Left lung (tissue), 14 donors: ENCODE measurements at places on chromosomes 6 and 20. TPM values are rescaled to one million over a fixed set of nuclear protein-coding genes. Genes with fewer than 3 reads are reported as not detected.
A peak's percentile ranks its signal among the peaks of the same experiment; 100 is the strongest.

DNA sequence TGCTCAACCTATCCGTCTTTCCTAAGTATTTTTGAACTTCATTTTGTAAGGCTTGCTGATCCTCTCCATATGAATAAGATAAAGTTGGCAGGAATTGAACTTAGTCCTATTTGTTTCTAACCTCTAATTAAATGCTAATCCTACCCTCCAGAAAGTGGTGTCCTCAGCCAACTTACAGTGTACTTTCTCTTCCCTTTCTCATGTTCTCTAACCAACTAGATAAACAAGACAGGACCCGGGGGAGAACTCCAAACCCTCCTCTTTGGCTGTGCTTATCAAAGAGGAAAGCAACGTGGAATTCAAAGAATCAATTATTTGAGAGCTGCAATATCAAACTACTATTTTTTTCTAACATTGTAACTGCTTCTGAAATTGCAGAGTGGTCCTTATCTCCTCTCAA lies 56.5 kb upstream of the NRSN1 start:
- H3K27ac ChIP-seq, result no peak overlapping the region
- DNase-seq, result no peak
- H3K4me1 ChIP-seq, result no peaks in the 10 kb centered on the region

- no peak overlapping the region for H3K27ac ChIP-seq
- H3K4me3 ChIP-seq, result no peak overlapping the region
These were observed 259.3 kb downstream of the KIF16B start for GRCh38 chr20:16313917-16314316.

GRCh38 chr20:39698752-39699151 lies 736.6 kb downstream of the DHX35 start:
- H3K36me3 ChIP-seq, result no peaks in the 10 kb centered on the region
- H3K4me1 ChIP-seq, result peaks cover 5% of the 10 kb centered on the region
- no peak overlapping the region for H3K27ac ChIP-seq
- H3K27me3 ChIP-seq, result no peaks in the 10 kb centered on the region

GRCh38 chr6:38901802-38902522 lies 146.6 kb upstream of the GLP1R start:
- no peaks in the 10 kb centered on the region for H3K36me3 ChIP-seq
- H3K4me3 ChIP-seq, result no peak overlapping the region
- H3K27ac ChIP-seq, result no peak overlapping the region
- H3K27me3 ChIP-seq, result no peaks in the 10 kb centered on the region
- H3K4me1 ChIP-seq, result no peaks in the 10 kb centered on the region

DNA sequence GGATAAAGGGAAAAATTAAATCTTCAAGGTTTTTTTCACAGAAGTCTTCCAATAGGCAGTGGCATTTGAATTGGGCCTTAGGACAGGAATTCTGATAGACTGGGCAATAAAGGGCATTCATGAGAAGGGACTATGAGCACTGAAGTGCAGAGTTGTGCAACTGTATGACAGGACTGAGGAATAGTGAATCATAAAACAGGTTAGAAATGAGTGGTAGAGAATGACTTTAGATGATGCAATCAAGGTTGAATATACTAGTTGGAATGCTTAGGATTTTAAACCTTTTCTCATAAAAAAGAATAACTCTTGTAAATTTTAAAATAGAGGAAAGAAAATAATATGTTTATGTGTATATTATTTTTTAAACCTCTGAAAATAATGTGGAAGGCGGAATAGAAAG lies 944.7 kb downstream of the PHF3 start:
- no peaks in the 10 kb centered on the region for H3K27me3 ChIP-seq
- no peaks in the 10 kb centered on the region for H3K4me1 ChIP-seq

GRCh38 chr6:43313813-43314212 lies 5.2 kb upstream of the CRIP3 start:
- no peak for DNase-seq
- H3K36me3 ChIP-seq, result no peaks in the 10 kb centered on the region
- no peak overlapping the region for H3K4me3 ChIP-seq
- H3K27ac ChIP-seq, result no peak overlapping the region
- no peaks in the 10 kb centered on the region for H3K4me1 ChIP-seq

DNA sequence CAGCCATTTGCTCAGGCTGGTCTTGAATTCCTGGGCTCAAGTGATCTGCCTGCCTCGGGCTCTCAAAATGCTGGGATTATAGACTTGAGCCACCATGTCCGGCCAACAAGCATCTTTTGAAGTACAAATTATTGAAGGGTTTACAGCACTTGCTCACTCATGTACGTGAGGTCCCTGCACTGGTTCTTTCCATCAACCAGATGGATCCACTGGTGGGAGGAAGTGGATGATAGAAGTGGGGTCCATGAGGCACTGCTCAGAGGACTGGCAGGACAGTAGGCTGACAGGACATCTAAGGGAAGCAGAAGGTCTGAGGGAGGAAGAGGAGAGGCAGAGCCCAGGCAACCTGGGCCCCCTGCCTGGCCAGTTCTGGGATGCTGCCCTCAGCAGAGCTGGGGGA lies 109.2 kb upstream of the NXT1 start:
- no peaks in the 10 kb centered on the region for H3K4me1 ChIP-seq
- no peak overlapping the region for H3K4me3 ChIP-seq
- H3K27ac ChIP-seq, result no peak overlapping the region
- no peak for DNase-seq

DNA sequence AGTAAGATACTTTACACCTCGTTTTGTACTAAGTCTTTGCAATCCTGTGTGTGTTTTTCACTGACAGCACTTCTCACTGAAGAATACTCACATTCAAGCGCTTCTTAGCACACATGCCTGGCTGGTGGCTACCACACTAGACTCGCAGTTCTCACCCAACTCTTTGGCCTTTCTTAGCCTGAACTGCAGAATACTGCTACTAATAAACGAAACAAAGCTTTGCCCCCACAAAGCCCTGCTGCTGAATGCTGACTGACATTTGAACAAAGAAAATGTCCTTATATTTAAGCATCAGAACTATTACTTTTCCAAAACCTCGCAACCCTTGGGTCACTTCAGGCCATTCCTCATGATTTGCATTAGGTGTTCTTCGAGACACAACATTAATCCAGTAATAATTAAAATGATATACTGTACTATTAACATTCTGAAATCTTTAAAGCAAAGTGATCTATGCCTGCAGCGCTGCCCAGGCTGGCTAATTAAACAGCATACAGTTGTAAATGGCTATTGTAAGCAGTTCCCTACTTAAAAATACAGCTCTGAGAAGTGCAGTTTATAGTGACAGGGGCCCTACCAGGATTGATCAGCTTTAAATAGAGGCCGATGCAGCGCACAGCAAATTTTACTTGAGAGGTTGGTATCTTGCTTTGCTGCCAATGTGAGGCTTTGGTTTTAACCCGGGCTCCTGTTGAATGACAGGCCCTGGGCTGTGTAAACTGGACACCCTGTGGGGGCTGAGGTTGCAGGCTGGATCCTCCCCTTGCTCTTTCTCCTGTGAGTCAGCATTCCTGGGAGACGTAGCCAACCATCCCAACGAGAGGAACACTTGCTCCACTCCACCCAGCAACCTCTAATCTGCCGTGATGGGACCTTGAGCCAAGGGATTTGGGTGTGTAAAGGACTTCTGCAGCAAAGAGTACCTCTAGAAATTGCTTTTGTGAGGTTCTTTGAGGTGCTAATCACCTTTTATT lies 899.0 kb downstream of the TFAP2A start:
- no peak overlapping the region for H3K27ac ChIP-seq
- no peaks in the 10 kb centered on the region for H3K27me3 ChIP-seq
- DNase-seq, result no peak

DNA sequence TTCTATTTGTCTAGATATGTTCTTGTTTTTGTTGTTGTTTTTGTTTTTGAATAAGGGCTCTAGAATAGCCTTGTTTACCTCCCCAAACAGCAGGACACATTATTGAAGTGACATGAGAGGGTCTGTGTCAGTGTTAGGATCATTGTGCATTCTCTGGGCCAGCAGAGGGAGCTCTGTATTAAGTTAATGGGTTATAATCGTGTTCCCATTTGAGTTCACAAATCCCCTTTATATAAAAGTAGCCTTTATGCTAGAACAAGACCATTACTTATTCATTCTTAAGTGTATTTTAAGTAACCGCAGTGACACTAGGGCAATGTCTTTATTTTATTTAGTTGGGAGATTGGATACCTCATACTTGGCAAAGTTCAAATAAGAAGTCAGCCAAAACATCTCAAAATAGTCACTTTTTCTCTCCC lies 44.8 kb downstream of the STK4 start:
- DNase-seq, result no peak
- H3K27ac ChIP-seq, result no peak overlapping the region
- H3K27me3 ChIP-seq, result no peaks in the 10 kb centered on the region
- H3K36me3 ChIP-seq, result peaks cover 68% of the 10 kb centered on the region
- no peaks in the 10 kb centered on the region for H3K4me1 ChIP-seq

DNA sequence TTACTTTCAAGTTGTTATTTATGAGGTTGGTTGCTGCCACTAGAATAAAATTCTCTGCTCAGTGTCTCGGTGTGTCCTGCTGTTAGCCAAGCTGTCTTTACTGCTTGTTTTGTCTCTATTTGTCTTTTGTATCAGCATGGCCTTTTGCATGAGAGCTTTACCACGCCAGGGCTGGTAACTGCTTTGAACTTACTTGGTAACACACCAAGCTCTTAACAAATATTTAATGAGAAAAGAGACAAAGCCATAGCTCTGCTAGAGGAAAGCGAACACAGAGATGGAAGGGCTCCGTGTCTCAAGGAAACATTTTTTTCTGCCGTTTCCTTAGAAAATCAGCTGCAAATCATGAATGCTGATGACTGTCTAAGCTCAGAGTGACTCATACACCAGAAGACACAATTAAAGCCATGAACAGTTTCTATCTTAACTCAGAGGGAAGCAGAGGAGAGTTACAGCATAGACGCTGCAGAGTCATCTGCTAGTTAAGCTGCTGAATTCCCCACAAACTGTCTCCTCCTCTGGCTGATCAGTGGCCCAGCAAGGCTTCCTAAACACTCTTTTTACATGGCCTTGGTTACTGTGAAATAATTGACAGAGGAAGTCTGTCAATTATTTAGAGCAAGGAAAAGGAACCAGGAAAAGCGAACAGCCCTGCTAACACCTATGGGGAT lies 44.8 kb downstream of the AGPAT4 start:
- DNase-seq, result no peak
- no peak overlapping the region for H3K4me3 ChIP-seq
- H3K36me3 ChIP-seq, result no peaks in the 10 kb centered on the region
- no peaks in the 10 kb centered on the region for H3K27me3 ChIP-seq

DNA sequence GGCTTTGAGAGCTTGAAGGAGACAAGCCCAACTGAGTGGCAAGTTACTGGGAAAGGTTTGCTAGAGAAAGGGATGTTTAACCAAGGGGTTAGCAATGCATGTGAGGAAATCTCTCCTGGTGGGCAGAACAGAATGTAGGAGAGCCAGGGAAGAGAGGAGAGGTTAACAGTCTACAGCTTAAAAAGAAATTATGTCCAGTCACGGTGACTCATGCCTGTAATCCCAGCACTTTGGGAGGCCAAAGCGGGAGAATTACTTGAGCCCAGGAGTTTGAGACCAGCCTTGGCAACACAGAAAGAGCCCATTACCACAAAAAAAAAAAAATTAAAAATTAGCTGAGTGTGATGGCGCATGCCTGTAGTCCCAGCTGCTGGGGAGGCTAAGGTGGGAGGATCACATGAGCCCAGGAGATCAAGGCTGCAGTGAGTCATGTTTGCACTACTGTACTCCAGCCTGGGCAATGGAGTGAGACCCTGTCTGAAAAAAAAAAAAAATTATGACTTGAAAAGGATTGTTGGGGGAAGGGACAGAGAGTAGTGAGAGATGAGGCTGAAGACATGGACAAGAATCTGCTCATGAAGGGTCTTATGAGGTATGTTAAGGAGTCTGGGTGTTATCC lies 264.9 kb downstream of the TBC1D7 start:
- H3K4me1 ChIP-seq, result no peaks in the 10 kb centered on the region
- no peaks in the 10 kb centered on the region for H3K27me3 ChIP-seq
- H3K4me3 ChIP-seq, result no peak overlapping the region
- H3K36me3 ChIP-seq, result no peaks in the 10 kb centered on the region
- no peak overlapping the region for H3K27ac ChIP-seq

DNA sequence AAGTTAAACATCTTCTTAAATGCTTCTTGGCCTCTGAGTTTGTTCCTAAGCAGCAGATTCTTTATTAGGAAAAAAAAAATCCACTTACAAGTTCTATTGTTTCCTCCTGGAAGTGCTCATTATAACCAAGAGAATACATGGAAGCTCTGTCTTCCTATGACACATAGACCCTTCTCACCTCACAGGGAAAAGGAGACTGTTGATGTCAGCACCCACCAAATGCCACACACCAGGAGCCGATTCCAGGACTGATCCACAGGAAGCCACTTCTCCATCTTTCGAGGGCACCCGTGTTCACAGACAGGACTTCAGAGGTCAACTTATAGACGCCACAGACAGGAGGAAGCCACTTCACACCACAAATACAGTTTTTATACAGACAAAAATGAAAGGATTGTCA lies 13.4 kb upstream of the BNIP5 start:
- H3K27ac ChIP-seq, result peak overlapping the region; percentile 39
- no peak for DNase-seq
- no peaks in the 10 kb centered on the region for H3K36me3 ChIP-seq
- peaks cover 4% of the 10 kb centered on the region for H3K4me1 ChIP-seq

GRCh38 chr20:58471193-58472164 lies 43.7 kb downstream of the APCDD1L start:
- no peaks in the 10 kb centered on the region for H3K4me1 ChIP-seq
- peak; percentile 89 for DNase-seq
- no peaks in the 10 kb centered on the region for H3K36me3 ChIP-seq
- H3K4me3 ChIP-seq, result no peak overlapping the region

DNA sequence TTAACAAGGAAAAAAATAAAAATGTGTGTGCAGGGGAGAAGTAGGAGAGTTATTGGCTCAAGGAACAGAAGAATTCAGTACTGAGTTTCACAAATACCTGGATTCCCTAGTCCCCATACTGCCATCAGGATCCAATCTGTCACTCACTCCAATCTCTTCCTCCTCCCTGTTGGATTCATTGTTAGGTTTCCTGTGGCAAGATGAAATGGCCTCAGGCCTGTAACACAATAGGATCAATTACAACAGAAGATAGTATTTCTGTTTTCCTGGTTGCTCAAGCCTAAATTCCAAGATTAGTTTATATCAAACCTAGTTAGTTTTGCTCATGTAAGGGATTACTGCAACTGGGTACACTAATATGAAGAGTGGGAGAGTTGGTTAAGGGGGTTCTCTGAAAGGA lies 24.4 kb downstream of the HCRTR2 start:
- no peak overlapping the region for H3K27ac ChIP-seq
- DNase-seq, result no peak
- H3K36me3 ChIP-seq, result no peaks in the 10 kb centered on the region
- H3K27me3 ChIP-seq, result no peaks in the 10 kb centered on the region

- H3K36me3 ChIP-seq, result no peaks in the 10 kb centered on the region
- no peak overlapping the region for H3K4me3 ChIP-seq
- H3K27ac ChIP-seq, result no peak overlapping the region
- no peaks in the 10 kb centered on the region for H3K27me3 ChIP-seq
- no peak for DNase-seq
These were observed 219.0 kb upstream of the JARID2 start for GRCh38 chr6:15026832-15027231.

- H3K27ac ChIP-seq, result no peak overlapping the region
- no peaks in the 10 kb centered on the region for H3K27me3 ChIP-seq
- no peaks in the 10 kb centered on the region for H3K36me3 ChIP-seq
- H3K4me1 ChIP-seq, result peaks cover 21% of the 10 kb centered on the region
- no peak for DNase-seq
These were observed 25.3 kb downstream of the SYNJ2 start for GRCh38 chr6:158006821-158007570.

Gene ZNF343
- 8.4 TPM for total RNA-seq

Gene HAO1
- not detected for total RNA-seq

Gene DUSP15
- 1.1 TPM for total RNA-seq

Gene FRK
- total RNA-seq, result 16.1 TPM

Gene FERMT1
- 7.2 TPM for total RNA-seq

Gene SNAP91
- total RNA-seq, result 0.20 TPM

Gene PAK5
- 0.15 TPM for total RNA-seq

Gene EYS
- total RNA-seq, result 0.24 TPM

Gene TASP1
- 15.0 TPM for total RNA-seq

Gene RPS10
- total RNA-seq, result 1,089 TPM

Gene PRICKLE4
- total RNA-seq, result 7.9 TPM

Gene MOXD1
- total RNA-seq, result 49.5 TPM
